ENCODE measurements at places on chromosomes 7 and 10. TPM values are rescaled to one million over a fixed set of nuclear protein-coding genes. Genes with fewer than 3 reads are reported as not detected.

DNA sequence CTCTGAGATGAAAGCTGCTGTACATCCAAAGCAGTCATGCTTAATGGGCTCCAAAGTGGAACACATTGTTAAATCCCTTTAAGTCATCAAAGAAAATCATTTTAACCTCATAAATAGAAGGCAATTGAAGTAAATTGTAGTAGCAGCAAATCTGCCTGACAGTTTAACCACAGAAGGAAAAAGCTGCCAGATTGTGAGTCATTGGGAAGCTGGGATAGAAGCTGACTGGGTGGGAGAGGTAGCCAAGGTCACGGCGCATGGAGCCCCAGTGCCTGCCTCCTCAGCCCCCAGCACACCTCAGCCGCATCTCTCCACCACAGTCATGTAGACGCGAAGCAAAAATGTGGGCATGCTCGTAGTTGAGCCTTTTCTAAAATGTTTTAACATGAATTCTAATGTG, 44.0 kb downstream of the TARP start:
- DNase-seq: no peak

Gene DRGX
- not detected for total RNA-seq

DNA sequence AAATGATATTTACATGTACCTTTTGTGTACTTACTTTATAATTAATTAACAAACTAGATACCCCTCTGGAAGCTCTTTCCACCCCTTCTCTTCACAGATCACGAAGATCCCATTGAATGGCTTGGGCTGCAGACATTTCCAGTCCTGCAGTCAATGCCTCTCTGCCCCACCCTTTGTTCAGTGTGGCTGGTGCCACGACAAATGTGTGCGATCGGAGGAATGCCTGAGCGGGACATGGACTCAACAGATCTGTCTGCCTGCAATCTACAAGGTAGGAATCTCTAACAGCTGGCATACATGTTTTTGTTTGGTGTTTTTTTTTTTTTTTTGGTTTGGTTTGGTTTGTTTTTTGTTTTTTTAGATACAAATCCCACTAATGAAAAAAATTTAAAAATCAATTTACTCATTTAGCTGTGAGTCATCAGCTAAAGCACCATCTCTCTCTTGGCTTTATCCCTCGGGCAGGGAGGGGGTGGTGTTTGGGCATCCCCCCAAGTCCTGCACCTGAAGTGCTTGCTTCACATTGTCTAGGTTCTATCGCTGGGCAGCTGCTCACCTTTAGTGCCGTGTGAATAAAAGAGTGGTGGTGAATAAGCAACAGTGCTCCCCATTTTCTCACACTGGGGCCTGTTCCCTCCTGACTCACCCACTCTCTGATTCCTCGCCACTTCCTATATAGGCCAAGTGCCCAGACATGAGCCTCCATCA, 68.9 kb downstream of the MET start:
- no peak for DNase-seq

GRCh38 chr7:73612598-73613269, 11.6 kb downstream of the MLXIPL start:
- no peak for DNase-seq

Gene HECW1
- total RNA-seq: not detected

Gene CLRN3
- not detected for total RNA-seq

Gene SLC26A5
- total RNA-seq: not detected

Gene BMPR1A
- 46.2 TPM for total RNA-seq

GRCh38 chr10:86709396-86710185, 41.3 kb downstream of the LDB3 start:
- no peak for DNase-seq

- no peak for DNase-seq
These were observed 47.3 kb upstream of the INSYN2A start for GRCh38 chr10:127243490-127244272.

Gene NOS3
- 63.9 TPM for total RNA-seq

DNA sequence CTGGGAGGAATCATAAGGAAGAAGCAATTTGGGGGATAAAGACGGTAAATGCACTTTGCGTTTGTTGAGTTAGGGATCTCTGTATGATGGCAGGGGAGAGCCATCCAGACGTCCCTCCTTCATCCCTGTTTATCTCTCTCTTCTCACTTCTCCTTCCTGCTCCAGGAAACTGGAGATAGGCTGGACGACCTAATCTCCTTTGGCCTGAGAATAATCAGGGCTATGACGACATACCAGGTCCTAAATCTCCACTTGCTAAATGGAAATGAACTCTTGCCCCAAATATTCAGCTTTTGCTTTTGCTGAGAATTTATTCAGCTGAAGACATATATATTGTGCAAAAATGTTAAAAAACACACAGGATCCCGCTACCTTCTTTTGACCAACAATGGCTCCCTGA, 182.9 kb upstream of the INHBA start:
- no peak for DNase-seq

- no peak for DNase-seq
These were observed 12.9 kb upstream of the HOXA2 start for GRCh38 chr7:27115221-27116026.

Gene CADPS2
- total RNA-seq: 11.5 TPM

DNA sequence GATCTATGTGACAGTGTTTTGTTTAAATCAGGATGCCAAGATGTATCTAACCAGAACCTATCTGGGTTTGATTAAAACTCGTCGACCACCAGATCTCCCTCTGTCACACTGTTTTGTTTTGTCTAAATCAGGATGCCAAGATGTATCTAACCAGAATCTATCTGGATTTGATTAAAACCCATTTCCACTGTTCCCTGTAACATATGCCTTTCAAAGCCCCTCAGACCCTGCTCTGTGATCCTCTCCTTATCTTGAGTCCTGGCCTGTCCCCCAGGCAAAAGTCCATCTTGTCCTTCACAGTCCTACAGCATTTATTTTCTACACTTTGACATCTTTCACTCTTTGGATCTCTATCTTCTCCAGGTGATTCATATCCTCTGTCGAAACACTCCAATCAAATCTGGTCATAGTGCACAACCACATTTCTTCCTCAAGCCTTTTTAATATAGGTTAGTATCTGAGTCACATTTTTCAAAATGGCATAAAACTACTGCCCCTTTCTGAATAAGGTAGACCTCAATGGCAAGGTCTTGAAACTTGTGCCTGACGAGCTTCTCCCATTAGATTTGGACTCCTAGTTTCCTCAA, 32.5 kb downstream of the ERLIN1 start:
- no peak for DNase-seq
